Effector CD8-positive, alpha-beta T cell (primary cell): ENCODE measurements at places on chromosomes 2 and 18.

DNA sequence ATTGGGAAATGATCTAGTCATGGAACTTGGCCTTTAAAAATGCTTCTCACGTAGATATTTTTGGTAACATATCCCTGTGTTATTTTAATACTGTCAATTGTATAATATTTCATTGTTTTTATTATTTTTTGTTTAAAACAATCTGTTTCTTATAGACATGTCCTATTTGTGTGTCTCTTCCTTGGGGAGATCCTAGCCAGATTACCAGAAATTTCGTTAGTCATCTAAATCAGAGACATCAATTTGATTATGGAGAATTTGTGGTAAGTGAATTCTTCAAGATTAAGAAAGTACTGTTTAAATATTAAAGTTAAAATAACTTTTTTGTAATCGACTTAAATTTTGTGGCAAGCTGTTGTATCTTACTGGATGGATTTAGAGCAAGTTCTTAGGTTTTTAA lies 34.9 kb downstream of the RNF138 start:
- no peak for DNase-seq

DNA sequence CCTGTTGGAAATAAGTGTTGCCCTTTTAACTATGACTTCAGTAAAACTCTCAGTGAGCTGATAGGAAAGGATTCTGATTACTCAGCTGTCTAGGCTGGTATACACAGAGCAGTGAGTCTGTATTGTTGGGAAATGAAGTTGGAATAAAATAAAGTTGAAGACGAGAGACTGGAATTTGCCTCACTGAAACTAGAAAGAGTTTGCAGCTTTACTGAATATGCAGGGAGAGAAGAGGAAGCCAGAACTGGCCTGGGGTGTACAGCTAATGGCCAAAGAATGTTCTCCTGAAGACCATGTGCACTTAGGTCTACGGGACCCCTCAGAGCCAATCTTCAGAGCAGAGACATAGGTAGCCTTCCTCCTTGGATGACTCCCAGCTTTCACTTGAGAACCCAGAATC lies 26.5 kb downstream of the EIF4E2 start:
- DNase-seq: no peak

DNA sequence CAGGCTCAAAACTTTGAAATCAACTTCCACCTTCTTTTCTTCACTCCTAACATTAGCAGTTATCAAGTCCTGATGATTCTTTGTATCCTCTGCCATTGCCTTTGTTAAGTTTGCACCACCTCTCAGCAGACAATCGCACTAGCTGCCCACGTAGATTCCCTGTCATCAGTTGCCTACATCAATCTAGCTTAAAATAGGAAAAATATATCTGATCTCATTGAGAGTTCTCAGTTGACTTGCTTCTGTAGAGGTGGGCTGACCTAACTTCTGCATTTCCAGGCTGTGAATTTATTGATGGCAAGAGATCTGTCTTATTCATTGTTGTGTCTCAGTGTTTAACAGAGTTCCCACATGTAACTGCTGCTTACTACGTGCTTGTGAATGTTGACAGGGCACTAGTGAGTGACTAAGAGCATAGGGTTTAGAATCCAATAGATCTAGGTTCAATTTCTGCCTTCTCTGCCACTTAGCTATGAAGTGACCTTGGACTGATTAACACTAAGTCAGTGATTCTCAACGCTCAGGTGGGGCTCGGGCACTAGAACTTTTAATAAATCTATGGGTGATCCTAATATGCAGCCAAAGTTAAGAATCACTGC lies 3.7 kb upstream of the INSIG2 start:
- no peak for DNase-seq

- no peak for DNase-seq
Observed at GRCh38 chr18:48975120-48975816, 24.5 kb upstream of the SMAD7 start.

DNA sequence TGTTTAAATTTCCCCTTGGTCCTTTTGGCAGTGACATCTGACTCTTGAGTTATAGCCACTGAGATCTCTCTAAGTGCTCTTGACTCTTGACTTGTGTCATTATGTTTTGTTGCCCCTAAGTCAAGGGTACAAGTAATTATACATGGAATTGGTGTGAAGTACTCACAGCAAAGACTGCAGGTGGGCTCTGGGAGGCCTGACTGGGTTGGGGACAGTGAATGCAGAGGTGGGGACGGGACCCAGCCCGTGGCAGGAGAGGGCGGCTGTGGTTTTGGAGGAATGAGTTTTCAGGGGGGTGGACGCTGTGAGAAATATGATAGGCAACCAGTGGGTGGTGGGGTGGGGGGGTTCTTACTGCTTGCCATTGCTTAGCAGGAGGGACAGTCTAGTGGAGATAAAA lies 97.8 kb downstream of the NCK2 start:
- no peak for DNase-seq

GRCh38 chr2:72112401-72112800 lies 35.3 kb downstream of the CYP26B1 start:
- no peak for DNase-seq

DNA sequence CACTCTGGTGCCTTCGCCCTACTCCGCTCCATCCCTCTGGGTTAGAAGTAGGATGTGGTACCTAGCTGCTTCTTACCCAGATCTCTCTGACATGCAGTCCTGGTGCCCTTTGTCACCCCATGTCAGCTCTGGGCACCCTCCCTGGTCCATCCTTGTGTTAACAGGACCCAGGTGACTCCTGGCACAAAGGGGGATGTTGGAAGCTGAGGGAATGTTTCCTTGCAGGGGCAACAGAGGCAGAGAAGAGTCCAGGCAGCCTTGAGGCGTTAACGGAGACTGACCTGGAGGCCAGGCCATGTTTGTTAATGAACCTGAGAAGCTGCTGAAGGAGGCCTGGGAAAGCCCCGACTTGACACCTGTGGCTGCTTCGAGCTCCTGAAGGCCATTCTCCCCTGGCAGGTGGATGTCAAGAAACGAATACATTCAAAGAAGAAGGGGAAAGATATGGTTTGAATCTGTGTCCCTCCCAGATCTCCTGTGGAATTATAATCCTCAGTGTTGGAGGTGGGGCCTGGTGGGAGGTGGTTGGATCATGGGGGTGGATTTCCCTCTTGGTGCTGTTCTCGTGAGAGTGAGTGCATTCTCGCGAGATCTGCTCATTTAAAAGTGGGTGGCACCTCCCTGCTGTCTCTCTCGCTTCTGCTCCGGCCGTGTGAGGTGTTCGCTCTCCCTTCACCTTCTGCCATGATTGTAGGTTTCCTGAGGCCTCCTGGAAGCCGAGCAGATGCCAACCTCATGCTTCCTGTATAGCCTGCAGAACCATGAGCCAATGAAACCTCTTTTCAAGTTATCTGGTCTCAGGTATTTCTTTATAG lies 31.4 kb downstream of the NPPC start:
- no peak for DNase-seq

DNA sequence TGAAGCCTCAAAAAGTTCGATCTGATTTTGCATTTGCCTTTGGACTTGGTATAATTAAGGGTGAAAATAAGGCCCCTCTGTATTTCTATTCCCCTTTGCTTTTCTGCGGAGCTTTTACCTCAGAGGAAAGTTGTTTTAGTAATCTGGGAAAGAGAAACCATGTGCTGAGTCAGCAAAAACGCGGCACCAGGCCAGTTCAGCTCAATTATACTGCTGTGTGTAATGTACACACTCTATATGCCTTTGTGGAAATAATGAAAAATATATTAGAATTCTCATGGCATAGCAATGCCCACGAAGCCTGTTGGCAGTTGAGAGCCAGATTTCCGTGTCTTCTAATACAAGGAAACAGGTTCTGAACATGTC lies 161.9 kb upstream of the SIX2 start:
- DNase-seq: no peak

- no peak for DNase-seq
Observed at GRCh38 chr2:112674229-112674628, 28.5 kb downstream of the SLC20A1 start.
